ENCODE measurements at places on chromosomes 4 and X.

DNA sequence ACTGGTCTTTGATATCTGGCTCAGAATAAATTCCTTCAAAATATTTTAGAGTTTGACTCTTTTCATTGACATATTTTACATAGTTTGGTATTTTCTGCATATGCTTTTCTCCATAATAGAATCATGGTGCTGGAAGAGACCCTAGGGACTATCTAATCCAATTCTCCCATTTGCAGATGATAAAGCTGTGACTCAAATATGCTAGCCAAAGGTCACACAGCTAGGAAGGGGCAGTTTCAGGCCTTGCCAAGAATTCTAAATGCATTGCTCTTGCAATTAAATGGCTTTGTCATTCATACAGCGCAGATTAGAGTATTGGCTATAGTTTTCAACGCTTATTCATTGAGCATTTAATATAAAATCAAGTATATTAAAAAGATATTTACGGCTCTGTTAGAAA is 374.1 kb upstream of the RASGEF1B start:
- no peak for DNase-seq

GRCh38 chrX:143296521-143296920 is 220.8 kb downstream of the SPANXN3 start:
- no peak for DNase-seq

- DNase-seq, result no peak
Measured at GRCh38 chrX:16629909-16630308, 20.0 kb upstream of the S100G start.

- DNase-seq, result no peak
Measured at GRCh38 chrX:121457096-121457495, 409.7 kb downstream of the GLUD2 start.

- DNase-seq, result no peak
Measured at GRCh38 chr4:2367626-2368025, 50.8 kb downstream of the ZFYVE28 start.

GRCh38 chrX:69093960-69094871 is 71.0 kb downstream of the PJA1 start:
- DNase-seq, result peak; percentile 5

DNA sequence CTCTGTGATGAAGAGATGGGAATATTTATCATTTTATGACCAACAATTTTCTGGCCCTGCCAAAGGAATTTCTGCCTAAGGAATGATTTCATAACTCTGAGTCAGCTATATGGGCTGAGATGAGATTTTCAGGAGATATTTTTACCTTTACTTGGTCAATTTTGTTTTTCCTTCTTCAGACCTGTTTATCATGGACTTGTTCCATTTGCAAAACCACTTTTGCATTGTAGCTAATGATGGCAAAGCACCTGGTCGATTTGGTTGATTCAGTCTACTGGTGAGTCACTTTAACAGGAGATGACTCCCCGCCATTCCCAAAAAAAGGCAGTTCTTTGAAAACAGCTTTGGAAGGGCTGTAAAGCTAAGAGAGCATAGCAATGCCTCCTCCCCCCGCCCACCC is 53.3 kb downstream of the TEX13A start:
- no peak for DNase-seq

DNA sequence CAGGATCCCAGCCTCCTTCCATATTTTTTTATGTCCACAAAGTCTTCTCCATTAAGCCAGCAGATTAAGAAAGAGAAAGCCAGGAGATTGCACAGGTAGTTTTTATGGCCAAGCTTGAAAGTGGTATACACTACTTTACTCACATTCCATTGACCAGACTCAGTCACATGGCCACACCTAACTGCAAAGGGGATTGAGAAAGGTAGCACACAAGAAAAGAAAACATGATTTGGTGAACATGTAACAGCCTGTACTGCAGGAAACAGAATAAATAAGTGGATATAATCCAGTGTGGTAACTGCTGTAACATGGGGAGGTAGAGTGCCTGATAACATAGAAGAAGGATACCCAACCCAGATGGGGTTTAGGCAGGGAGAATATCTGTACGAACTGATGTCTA is 43.9 kb downstream of the HOPX start:
- DNase-seq, result no peak

GRCh38 chrX:30906726-30907125 is 17.7 kb upstream of the TAB3 start:
- DNase-seq, result no peak

- DNase-seq, result no peak
Measured at GRCh38 chr4:17283251-17283650, 228.6 kb downstream of the QDPR start.

DNA sequence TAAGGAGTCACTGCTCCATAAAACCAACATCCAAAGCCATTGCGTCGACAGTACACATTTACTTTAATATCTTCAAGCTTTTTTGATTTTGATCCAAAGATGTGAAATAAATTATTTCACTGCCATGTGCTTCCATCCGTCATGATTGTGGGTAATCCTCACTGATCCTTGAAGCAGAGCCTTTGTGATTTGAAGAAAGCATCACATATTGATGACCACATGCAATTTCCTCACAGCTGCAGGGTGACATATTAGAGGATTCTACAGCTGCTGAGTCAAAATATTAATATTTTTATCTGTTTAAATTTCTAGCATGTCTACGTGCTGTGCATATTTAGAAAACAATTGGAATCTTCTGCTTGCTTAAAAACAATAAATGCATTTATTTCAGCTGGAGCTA is 196.8 kb upstream of the ANXA3 start:
- no peak for DNase-seq

GRCh38 chrX:134929808-134930207 is 61.0 kb upstream of the SMIM10 start:
- DNase-seq, result peak; percentile 24

DNA sequence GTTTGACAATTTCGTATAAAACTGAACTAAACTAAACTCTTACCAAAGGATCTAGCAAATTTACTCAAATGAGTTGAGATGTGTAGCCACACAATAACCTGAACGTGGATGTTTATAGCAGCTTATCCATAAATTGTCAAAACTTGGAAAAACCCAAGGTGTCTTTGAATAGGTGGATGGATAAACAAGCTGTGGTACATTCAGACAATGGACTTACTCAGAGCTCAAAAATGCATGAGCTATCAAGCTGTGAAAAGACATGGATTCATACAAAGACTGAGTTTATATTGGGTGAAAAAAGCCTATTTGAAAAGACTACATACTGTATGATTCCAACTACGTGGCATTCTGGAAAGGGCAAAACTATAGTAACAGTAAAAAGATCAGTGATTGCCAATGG is 69.5 kb downstream of the LARP1B start:
- DNase-seq, result no peak
